Activated T-cell treated with anti-CD3 and anti-CD28 coated beads for 24 hours (primary cell): ENCODE measurements at places on chromosomes 2 and 18.

DNA sequence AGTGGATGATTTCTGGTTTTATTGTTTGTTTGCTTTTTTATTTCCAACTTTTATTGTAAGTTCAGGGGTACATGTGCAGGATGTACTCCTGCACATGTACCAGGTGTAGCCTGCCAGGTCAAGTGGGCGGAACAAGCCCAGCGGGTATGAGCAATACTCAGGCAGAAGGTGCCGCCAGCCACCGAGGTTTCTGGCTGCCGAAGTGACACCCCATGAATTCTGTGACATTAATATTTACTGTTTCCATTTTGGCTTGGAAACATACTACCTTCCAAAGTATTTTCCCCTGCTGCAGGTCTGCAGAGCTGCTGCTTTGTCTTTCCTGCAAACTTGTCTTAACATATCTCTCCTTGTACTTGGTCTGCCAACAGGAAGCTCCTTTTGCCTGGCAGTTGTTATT, 78.5 kb downstream of the PTPN4 start:
- no peak for DNase-seq

- DNase-seq: no peak
Observed at GRCh38 chr2:65164426-65164891, 34.6 kb upstream of the RAB1A start.

GRCh38 chr18:55609160-55609825, 21.3 kb upstream of the TCF4 start:
- no peak for DNase-seq

GRCh38 chr2:180705122-180705521, 275.3 kb upstream of the UBE2E3 start:
- DNase-seq: no peak

DNA sequence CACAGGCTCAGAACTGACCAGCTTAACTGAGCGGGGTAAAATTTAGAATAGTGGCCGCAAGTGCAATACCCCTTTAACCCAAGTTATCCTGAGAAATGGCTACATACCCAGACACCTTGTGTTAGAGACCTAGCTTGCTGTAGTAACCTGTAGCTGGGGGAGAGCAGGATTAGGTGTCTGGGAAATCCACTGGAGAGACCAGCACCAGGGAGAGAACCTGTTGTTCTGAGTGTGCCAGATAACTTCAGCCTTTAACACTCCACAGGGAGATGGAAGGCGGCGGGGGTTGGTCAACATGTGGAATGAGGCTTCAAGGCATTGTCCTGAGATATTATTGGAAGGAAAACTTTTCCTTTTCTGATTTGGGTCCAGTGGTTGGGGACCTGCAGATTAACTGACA, 356.0 kb downstream of the PTPRM start:
- DNase-seq: no peak

- no peak for DNase-seq
Observed at GRCh38 chr2:79721061-79721460, 208.2 kb downstream of the CTNNA2 start.

DNA sequence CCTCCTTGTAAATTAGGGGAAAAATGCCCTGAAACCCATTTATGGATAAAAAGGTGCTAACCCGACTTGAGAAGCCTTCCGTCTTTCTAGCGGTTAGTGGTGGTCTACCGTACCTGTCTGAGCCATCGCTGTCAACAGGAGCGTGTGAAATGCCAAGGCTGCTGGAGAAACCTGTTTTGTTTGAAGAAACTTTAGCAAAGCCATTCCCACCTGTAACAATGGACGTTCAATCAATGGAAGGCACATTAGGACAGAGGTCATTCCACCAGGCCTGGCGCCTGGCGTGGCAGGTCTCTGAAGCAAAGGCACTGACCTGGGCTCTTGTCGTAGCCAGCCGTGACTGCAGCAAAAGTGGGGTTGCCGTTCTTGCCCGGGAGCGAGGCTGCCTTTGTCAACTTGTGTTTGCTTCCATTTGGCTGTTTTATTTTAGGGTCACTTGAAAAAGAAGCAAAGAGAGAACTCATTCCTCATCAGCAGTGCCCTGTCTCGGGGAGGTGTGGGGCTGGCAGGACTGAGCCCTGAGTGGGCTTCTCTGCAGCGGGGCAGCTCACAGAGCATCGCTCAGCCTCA, 47.2 kb downstream of the ZAP70 start:
- no peak for DNase-seq

DNA sequence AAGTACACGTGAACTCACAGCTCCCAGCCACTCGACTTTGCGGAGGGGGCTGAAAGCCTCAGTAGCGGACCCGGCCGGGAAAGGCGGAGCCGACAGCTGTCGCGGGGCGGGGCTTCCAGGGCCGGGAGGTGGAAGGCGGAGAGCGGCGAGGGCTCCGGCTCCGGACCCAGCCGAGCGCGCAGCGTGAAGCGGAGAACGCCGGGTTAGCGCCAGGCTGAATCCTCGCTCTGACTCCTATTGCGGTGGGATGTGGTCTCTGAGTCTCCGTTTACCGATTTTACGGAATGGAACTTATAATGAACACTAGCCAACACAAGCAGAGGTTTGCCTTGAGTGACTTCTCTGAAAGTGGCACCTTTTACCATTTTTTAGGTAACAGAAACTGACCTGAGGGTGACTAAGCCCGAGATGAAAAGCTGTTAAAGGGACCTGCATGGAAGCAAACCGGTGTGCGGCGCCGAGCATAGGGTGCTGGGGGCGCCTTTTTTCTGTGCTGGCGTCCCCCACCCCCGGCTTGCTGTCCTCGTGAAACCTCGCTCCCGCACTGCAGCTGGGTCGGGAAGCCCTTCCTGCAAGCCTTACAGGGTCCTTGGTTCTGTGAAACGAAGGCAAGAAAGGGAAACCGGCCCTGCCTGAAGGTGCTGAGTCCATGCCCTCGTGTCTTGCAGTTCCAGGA, 72.9 kb downstream of the EN1 start:
- DNase-seq: no peak

GRCh38 chr2:85324639-85325465, 2.9 kb downstream of the TGOLN2 start:
- DNase-seq: no peak

DNA sequence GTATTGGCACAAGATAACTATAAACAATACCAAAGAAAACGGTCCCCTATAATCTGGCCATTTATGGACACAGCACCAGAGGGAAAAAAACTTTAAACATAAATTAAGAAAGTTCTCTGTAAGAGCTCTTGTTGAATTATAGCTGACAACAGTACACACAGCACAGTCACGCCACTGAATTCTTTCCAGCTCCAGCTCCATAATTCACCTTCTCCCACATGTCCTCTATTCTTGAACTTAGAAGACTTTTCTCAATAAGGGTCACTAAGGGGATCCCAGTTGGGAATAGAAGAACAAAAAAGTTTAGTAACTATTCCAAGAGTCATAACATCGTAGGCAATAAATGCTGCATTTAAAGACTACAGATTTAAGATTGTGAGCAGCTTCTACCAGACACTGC, 124.6 kb upstream of the CYP1B1 start:
- DNase-seq: no peak

DNA sequence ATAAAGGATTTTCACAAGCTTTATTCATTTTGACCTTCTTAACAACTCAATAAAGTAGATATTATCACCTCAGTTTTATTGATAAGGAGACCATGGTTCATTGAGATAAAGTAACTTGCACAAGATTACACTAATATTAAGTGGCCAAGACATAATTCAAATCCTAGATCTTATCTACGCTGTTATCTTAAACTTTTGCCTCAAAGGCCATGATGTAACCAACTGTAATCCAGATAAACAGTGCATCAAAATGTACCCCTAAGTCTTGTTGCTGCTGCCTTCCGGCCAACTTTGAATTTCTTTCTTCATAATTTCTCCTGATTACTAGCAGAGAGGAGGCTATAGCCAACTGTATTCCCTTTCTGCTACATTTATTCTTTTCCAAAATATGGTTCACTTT, 1094.8 kb upstream of the PIK3C3 start:
- DNase-seq: no peak

DNA sequence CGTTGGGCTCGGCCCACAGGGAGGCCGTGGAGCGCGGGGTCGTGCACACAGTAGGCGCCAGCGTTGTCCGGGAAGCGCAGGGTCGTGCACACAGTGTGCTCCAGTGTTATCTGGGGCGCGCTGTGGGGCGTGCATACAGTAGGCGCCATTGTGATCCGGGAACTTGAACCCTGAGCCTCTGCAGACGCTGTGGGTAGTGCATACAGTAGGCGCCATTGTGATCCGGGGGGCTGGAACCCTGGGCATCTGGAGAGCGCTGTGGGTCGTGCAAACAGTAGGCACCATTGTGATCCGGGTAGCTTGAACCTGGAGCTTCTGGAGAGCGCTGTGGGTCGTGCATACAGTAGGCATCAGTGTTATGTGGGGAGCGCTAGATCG, 793 bp downstream of the ZNF236 start:
- DNase-seq: no peak

DNA sequence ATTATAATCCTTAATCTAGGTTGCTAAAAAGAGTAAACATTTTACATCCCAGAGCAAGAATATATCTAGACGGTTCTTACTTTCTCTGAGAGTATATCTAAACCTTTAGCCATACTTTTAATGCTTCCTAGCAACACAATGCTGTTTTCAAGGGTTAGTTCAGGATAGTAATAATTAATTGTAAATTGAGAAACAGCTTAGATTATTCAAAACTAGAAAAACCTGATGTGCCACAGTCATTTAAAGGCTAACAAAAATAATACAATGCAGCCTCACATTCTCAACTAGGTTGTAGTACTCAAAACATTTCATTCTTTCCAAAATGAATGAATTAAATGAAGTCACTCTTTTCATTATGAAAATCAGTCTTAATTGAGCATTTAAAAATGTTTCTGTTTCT, 103.2 kb upstream of the OTX1 start:
- DNase-seq: no peak

GRCh38 chr2:105828558-105828957, 83.8 kb downstream of the NCK2 start:
- DNase-seq: no peak

DNA sequence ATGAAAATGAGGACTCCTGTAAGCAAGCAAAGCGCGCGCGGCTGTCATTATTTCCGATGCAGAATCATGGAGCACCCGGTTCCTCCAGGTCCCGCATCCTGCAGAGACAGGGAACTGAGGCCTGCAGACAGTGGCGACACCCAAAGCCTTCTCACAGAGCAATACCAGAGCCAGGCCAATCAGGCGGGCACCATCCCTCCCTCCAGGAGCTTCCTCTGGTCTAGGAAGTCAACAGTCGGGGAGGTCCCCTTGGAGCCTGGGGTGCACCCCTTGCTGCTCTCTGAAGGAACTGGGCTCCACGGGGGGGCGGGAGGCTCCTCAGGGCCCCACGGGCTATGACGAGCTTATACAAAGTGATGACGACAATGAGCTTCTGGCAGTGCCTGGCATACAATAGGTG, 60.3 kb upstream of the HPCAL1 start:
- DNase-seq: no peak

GRCh38 chr2:182228073-182228473, 198.8 kb downstream of the PDE1A start:
- no peak for DNase-seq

GRCh38 chr18:57737400-57738060, 65.6 kb downstream of the ATP8B1 start:
- no peak for DNase-seq

- DNase-seq: no peak
Observed at GRCh38 chr2:240705204-240705791, 13.6 kb downstream of the AQP12A start.

- no peak for DNase-seq
Observed at GRCh38 chr18:45014047-45014501, 333.4 kb downstream of the SETBP1 start.

DNA sequence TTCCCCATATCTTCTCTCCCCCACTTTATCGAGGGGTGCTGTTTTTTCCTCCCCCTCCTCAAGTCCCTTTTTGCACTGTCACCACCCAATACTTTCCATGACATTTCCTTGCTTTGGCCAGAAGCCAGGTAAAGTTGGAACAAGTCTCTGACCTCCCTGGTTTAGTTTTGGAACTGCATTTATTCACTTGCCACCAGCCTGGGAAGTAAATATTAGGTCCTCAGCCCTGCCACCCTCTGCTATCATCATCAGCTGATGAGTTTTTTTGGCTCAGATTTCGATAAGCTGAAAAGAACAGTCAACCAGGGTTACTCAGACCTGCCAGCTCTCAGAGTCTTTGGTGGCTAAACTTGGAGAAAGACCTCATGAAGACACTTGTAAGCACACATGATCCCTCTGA, 47.0 kb downstream of the DHRS9 start:
- DNase-seq: no peak

- no peak for DNase-seq
Observed at GRCh38 chr2:20604401-20604911, 46.4 kb downstream of the HS1BP3 start.

GRCh38 chr2:85516653-85517389, 22.1 kb upstream of the MAT2A start:
- DNase-seq: no peak

DNA sequence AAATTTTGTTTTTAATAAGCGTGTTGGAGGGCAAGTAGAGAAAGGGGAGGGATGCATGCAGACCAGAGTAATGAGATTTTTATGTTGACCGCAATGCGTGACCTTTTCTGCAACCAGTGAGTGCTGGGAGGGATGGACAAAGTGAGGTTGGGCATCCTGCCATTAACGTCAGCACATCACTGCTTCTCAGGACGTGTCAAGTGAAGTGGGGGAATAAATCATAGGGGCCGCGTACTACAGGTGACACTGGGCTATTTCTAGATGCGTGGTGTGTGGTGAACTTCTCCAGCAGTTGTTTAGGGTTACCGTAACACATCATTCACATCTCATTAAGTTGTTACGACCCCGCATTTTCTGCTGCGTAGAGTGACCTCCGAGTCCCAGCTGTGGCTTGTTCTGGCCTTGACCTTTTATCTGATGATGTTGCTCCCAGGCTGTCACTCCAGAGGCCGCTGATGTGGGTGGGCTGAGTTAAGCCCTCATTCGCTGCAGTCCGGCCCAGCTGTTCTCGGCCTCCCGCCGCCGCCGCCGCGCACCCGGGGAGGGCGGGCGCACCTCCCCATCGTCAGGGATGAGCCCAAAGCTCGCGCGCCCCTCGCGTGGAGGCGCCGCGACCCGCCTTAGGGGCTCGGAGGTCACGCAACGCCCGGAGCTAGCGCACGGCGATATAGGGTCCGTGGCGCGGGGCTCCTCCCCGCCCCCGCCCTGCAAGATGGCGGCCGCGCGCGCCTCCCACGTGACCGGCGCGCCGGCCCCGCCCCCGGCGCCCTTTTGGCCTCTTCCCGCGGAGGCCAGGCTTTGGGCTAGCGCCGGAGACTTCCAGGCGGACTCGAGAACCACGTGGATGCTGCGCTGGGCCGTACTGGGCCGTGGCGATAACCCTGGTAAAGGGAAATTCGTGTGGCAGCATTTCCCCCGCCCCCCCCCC, 3.5 kb downstream of the ZCCHC2 start:
- DNase-seq: peak; percentile 62

DNA sequence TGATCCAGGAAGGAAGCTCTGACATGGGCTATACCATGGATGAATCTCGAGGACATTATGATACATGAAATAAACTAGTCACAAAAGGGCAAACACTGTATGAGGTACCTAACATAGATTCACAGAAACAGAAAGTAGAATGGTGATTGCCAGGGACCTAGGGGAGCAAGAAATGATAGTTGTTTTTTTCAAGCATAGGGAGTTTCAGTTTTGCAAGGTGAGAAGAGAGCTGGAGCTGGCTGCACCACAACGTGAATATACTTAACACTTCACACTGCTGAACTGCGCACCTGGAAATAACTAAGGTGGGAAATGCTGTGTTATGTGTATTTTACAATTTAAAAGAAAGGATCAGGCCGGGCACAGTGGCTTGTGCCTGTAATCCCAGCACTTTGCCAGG, 13.2 kb upstream of the AGAP1 start:
- DNase-seq: no peak
